NCI-H774 (cell line): ENCODE measurements at places on chromosomes 2 and 18.

DNA sequence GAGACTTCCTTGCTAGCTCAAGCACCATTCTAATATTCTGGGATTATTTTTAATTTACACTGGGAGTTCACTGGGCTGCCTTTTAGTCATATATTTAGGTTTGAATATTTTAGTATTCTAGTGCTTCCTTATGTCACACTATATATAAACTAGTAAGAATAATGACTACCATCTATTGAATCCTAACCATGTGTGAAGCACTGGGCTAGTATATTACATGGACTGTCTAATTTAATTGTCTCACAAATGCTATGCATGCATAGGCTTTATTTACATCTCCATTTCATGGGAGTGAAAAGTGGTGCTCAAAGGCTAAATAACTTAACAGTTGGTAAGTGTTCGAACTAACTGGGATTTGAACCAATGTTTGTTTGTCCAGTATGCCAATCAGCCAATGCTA lies 272.4 kb downstream of the RND3 start:
- DNase-seq = no peak

GRCh38 chr2:2251255-2251654 lies 79.8 kb downstream of the MYT1L start:
- DNase-seq = no peak

DNA sequence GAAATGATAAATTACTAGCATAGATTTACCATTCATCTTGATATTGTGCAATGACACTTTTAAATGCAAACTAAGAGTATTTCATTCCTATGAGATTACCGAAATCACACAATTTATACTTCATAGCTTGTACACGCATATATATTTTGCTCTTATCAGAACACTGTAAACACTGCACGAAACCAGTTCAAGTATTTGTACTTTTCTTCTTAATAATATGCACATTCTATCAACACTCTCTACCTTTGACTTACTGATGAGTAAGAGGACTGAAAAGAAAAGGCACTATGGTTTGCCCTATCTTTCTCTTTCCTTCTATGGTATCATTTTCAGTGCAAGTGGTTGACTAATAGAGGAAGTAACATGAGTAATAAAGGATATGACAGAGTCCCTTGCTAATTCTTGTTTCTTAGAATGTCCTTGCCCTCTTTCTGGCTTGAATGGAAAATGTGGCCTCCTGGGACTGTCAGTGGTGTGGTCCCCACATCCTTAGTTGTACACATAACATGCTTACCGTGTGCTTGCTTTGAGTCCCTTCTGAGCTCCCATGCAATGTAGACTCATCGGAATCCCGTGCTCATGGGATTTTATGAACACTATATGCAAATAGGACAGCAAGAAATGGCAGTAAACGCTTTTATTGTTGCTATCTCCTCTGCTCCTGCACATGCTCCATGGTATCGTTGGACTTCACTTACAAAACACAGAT lies 363.5 kb upstream of the TNP1 start:
- DNase-seq = no peak

- no peak for DNase-seq
Measured at GRCh38 chr18:6413579-6414117, 1.1 kb downstream of the L3MBTL4 start.

- no peak for DNase-seq
Measured at GRCh38 chr2:20483194-20483895, 36.5 kb downstream of the RHOB start.

DNA sequence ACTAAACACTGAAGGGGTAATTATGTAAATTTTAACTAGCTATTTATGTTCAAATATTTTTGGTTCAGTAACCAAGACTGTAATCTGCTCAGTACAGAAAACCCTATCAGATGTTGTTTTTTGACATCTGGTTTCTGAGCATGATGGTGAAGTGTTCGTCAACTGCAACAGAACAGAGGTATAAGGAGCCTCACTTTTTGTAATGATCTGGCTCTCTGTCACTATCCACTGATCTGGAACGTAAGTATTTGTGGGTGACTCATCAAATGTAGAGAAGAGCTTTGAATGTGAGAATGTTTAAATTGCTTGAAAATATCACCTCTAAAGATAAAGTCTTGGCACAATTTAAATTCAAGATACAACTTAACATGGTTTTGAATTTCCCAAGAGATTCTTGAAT lies 213.6 kb upstream of the FAM98A start:
- DNase-seq = no peak

DNA sequence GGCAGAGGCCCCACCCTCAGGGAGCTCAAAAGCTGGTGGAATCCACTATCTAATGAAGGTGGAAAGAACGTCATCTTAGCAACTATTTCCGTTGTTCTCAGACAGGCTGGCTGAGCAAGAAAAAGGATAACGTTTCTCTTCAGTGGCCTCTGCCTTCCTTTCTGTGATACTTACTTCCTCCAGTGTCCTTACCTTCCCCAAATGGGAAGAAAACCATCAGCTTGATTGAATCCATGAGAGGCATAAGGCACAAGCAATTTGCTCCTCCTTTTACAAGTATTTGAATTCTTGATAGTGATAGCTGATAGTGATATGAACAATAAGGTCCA lies 8.1 kb upstream of the NCOA1 start:
- no peak for DNase-seq

DNA sequence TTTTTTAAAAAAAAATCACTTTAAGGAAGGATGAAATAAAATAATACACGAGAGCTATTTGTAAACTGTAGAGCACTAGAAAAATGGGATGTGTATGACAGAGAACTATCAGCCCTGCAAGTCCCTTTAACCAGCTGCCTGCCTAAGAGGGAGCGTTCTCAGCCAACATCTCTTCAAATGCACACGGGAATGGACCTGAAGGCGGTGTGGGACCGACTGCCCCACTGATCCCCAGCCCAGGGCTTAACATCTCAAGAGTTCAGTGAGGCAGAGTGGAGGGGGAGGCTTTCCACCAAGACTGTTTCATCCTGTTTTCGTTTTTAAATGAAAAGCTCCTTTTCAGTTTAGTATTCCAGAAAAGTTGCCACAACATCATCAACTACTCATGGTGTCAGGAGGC lies 2.2 kb downstream of the INPP4A start:
- no peak for DNase-seq

- DNase-seq = peak; percentile 85
Measured at GRCh38 chr2:30686000-30686399, 121.2 kb downstream of the CAPN13 start.

GRCh38 chr2:151777487-151777886 lies 43.2 kb upstream of the NEB start:
- DNase-seq = no peak

DNA sequence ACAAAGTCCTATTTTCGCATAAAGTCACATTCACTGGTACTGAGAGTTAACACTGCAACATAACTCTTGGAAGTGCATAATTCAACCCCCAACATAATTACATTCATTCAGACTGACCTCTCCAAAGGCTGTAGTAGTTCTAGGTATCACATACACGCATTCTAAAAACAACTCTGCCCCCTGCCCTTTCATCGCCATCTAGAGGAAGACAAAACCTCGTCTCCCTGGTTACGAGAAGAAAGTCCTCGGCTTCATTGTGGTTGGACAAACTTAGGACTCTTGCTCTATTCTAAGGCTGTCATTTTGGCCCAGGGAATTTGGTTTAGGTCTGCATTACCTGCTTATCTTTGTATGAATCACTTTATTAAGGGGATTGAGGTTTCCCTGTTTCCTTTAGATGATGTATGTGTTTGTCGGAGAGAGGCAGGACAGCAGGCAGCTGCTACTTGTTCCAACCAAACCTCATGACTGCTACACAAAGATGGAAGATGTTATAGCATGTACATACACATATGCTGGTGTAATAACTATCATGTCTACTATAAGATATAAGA lies 215.4 kb upstream of the NRXN1 start:
- no peak for DNase-seq

GRCh38 chr2:131022731-131023130 lies 70.5 kb downstream of the FAM168B start:
- no peak for DNase-seq

DNA sequence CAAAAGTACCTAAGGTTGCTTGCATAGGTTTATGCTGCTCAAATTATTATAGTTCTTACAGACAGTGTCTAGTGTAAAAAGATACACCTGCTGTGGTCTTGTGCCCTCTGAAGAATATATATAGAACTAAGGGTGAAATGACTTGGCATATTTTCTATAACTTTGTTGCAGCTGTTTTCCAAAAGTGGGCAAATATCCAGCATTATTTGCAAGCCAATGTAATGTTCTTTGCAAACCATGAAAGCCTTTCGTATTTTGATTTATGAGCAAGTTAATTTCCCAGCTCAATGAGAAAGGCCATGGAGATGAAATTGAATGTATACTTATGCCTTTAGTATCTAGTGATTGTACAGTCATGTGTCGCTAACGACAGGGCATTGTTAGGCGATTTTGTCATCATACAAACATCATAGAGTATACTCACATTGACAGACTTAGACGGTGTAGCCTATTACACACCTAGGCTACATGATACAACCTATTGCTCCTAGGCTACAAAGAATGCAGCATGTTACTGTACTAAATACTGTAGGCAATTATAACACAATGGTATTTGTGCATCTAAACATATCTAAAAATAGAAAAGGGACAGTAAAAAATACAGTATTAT lies 116.3 kb downstream of the PLCL1 start:
- no peak for DNase-seq

DNA sequence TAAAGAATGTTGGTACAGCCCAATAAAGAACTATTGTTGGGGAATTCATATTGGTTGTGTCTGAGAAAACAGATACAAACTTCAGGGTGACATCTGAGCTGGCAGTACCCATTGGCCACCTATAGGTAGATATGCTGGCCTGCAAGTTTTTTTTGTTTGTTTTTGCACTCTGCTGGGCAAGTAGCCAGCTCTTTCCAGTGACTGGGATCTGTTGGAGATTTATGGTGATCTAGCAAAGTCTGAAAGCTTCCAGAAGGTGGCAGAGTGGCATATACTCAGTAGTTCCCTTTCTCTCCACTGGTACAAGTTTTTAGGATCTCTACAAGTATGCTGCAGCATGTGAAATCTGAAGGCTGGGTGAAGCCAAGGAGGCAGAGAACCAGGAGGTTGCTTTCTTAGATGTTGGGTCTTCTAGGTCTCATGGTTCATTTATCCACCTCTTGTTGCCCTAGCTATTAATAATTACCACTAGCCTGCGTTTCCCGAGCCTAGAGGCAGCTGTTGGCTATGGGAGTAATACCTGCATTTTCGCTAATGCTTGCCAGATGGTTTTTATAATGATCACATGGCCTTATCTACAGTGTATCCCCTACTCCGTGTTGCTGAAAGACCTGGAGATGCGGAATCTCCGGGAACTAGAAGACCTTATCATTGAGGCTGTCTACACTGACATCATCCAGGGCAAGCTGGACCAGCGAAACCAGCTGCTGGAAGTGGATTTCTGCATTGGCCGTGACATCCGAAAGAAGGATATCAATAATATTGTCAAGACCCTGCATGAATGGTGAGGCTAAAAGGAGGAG lies 9.5 kb downstream of the COPS7B start:
- DNase-seq = peak; percentile 47

GRCh38 chr2:120566331-120567035 lies 169.2 kb upstream of the GLI2 start:
- DNase-seq = no peak

DNA sequence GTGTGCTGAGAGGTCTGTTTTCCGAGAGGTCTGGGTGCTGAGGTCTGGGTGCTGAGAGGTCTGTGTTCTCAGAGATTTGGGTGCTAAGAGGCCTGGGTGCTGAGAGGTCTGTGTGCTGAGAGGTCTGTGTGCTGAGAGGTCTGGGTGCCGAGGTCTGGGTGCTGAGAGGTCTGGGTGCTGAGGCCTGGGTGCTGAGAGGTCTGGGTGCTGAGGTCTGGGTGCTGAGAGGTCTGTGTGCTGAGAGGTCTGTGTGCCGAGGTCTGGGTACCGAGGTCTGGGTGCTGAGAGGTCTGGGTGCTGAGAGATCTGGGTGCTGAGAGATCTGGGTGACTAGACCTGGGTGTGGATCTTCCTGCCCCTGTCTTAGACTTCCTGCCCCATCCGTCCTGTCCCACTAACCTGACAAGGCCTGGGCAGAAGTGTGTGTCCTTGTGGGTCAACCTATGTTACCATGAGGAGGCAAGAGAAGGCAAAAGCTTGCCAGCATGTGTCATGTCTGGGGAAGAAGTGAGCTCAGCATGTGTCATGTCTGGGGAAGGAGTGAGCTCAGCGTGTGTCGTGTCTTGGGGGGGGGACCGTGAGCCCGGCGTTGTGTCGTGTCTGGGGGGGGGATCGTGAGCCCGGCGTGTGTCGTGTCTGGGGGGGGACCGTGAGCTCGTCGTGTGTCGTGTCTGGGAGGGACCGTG lies 69.3 kb downstream of the KCNG2 start:
- no peak for DNase-seq

GRCh38 chr2:181457741-181458425 lies 697 bp downstream of the ITGA4 start:
- DNase-seq = no peak

DNA sequence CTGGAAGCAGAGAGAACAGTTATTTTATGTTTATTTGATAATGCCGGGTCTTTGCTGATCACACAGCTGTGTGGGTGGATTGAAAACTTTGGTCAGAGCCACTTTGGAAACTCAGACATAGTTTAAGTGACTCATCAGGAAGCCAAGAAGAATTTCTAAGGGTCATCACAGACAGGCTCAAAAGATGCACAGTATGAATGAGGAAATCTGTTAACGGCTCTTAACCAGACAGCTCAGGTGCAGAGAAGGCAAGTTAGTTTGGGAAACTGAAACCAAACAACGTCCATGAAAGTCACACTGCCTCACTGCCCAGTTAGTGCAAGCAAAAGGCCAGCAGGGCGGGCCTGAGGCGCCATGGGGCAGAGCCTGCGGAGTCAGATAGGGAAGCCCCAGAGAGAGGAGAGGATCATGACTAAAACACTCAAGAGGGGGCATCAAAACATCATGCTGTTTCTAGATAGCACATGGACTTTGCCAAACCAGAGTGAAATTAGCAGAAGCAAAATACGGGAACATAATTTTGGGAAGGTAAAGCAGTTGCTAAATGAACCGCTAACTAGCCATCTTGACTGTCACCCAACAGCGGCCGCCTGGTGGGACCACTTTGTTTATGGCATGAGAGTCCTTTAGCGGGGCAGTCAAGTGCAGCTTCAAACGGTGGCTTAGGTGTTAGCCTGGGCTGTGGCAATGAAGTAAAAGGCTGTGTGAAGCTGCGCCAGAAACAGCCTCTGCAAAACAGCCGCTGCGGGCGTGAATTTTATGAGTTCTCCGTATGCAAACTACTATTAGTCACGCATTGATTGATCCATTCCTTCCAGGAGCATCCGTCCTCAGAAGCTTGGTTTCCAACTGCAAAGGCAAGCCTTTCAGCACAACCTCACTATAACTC lies 101.2 kb downstream of the KCTD18 start:
- DNase-seq = no peak

GRCh38 chr2:99821039-99821438 lies 321.4 kb downstream of the AFF3 start:
- no peak for DNase-seq

DNA sequence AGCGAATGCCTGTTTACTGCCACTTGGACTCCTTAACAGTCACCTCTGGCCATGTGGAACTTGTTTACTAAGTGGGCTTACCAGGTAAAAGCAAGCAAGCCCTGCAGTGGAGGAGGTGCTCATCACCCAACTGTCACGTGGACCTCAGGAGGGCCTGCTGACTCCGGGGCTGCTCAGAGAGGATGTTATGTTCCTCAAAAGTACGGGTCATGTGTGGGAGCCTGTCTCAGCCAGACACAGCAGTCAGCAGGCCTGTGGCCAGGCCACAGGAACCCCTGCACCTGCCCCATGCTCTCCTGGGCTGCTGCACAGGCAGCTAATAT lies 36.2 kb downstream of the AMER3 start:
- no peak for DNase-seq

GRCh38 chr18:48919547-48919946 lies 31.2 kb downstream of the SMAD7 start:
- DNase-seq = no peak

GRCh38 chr2:66789741-66790140 lies 354.8 kb downstream of the MEIS1 start:
- no peak for DNase-seq
